Activated effector memory CD4-positive, alpha-beta T cell treated with Interleukin-2 at 50 U/mL for 16 hours (primary cell): ENCODE measurements at places on chromosomes 12 and 14.

- DNase-seq: peak; percentile 68
These were observed at the start of gene BATF for GRCh38 chr14:75522224-75522982. BATF (plus strand) TSS chr14:75522469; CDS start chr14:75522683, 214 bp downstream.

DNA sequence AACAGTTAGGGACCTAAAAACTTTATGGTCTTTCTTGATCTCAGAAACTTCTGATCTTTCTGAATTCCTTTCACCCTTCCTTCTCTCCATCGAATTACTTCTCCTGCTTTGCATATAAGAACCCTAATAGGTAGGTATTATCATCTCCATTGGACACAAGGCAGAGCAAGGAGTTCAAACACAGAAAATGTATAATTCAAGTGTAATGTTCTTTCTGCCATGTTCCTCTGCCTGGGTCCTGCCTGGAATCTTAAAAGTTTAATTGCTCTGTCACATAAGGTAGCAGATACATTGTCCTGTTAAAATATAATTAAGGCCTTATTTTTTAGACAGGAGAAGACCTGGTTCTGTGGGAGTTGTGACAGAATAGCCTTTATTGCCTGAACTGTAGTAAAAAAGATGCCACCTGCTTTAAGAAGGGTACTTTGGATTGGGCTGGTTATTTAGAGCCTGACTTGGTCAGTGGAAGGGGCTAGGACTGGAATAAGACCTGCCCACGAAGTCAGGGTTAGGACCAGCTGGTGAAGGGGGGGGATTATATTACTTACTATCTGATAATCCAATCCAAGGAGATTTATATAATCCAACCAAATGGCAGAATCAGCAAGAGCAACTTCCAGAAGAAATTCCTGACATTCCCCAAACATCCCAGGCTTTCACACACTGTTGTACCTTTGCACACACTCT lies 10.4 kb downstream of the G2E3 start:
- no peak for DNase-seq

GRCh38 chr12:130184404-130185090 lies 22.3 kb downstream of the FZD10 start:
- no peak for DNase-seq

- DNase-seq: no peak
These were observed 4.9 kb upstream of the DCD start for GRCh38 chr12:54653025-54653424.

DNA sequence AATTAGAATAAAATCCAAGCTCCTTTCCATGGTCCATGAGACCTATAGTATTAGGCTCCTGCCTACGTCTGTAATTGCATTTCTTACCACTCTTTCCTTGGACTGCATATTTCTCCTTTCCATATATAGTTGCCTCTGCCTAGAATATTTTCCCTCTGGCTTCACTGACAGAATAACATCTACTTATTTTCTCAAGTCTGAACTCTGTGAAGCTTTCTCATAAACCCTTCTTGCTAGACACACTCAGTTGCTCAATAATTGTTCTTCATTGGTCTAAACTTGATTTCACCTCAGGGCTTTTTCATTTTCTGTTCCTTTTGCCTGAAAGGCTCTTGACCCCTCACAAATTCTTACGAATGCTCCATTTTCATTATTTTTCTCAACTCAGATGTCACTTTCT lies 36.9 kb upstream of the KRAS start:
- no peak for DNase-seq

GRCh38 chr12:84336231-84336630 lies 576.4 kb downstream of the SLC6A15 start:
- no peak for DNase-seq
